ENCODE measurements at places on chromosomes 2 and 18. TPM values are rescaled to one million over a fixed set of nuclear protein-coding genes. Genes with fewer than 3 reads are reported as not detected.

GRCh38 chr2:873651-874580, 76.7 kb upstream of the SNTG2 start:
- ATAC-seq = no peak

DNA sequence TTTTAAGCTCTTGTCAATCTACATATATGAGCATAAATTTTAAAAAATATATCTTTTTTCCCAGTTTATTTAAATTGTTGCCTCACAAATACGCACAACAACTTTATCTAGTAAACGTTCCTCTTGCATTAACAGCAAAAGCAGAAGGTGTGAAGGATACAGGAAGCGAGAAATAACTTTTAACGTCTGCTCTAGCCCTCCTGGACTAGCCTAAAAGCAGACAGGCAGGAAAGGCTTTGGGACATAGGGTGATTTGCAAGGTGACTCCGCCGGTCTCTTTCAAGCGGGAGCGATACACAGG, 434 bp upstream of the DUSP19 start:
- peak; percentile 64 for ATAC-seq

GRCh38 chr2:155958834-155959233, 373.7 kb downstream of the NR4A2 start:
- no peak for ATAC-seq

DNA sequence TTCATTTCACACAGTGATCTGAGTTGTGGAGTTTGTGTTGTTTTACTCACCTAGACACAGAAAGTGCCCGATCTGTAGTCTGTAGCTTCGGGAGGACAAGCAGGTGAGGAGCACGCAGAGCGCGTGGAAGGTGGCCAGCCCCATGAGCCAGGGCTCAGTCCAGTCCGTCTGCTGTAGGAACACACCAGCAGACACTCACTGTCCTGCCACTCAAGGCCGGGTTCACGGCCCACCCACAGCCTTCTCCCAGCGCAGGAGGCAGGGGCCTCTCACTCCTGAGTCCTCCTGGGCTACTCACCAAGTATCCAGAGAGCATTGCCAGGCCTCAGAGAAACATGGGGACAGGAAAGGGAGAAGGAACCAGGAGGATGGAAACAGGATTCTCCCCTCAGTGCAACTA, 1.7 kb downstream of the TMEM18 start:
- no peak for ATAC-seq

GRCh38 chr2:156427074-156427473, 9.1 kb upstream of the GPD2 start:
- ATAC-seq = no peak

GRCh38 chr2:19552270-19552669, 193.8 kb upstream of the OSR1 start:
- no peak for ATAC-seq

DNA sequence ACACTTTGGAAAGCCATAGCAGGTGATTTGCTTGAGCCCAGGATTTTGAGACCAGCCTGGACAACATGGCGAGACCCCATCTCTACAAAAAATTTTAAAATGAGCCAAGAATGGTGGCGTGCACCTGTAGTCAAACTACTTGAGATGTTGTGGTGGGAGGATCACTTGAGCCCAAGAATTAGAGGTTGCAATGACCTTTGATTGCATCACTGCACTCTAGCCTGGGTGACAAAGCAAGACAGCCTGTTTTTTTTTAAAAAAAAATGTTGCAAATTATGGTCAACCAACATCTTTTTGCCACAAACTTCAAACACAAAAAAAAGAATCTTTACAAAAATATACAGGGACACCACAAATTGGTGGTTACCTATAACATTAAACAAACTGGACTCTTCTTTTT, 40.3 kb downstream of the MEX3C start:
- no peak for ATAC-seq

RAB6C gene
- total RNA-seq = not detected

LBX2 gene
- 0.32 TPM for total RNA-seq

FAM161A gene
- 1.3 TPM for total RNA-seq
